ENCODE measurements at places on chromosomes 11 and 22.
A peak's percentile ranks its signal among the peaks of the same experiment; 100 is the strongest.

DNA sequence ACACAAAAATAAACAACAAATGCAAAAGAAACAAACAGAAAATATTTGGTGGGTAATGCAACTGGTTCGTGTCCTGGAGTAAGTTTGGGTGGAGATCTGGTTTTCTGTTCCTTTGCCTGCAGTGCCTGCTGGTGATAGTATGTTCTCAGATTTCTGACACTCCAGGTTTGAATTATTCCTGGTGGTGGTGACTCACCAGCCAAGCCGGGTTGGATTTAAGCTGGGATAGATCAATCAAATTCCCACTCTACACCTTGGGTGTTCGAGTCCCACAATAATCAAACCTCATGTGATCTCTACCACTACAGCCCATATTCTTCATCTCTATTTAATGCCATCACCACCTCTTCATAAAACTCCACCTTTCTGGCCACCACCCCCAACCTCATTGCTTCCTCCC is 421.8 kb downstream of the NTM start:
- DNase-seq, result no peak

GRCh38 chr11:85459304-85459703 is 167.8 kb downstream of the DLG2 start:
- DNase-seq, result no peak

DNA sequence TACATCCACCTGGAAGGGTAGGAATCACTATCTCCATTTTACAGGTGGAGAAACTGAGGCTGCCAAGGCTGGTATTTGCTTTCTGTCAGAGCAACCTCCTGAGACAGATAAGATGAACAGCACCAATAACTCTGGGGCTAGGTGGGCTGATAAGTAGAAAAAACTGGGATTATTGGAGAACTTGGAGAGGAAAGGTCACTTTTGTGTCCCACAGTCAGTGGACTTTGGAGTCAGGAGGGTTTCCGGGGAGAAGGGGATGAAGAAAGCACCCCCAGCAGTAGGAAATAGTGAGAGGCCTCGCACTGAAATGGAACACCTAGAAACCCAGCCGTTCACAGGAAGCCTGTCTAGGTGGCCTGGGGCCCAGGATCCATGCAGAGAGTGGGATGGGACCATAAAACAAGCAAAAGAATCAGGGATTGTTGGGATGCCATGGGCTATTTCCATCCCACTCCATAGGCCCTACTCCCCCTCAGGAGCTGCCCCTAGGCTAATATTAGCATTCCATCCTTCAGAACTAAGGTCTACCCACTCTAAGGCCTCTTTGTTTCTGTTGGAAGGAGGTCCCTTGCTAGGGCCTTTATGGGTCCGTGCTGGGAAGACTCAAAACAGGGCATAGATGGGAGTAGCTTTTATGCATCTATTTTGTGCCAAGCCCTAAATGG is 31.0 kb upstream of the FCHSD2 start:
- DNase-seq, result no peak

- DNase-seq, result peak; percentile 37
These were observed 849 bp downstream of the TCF20 start for GRCh38 chr22:42269432-42270175.

DNA sequence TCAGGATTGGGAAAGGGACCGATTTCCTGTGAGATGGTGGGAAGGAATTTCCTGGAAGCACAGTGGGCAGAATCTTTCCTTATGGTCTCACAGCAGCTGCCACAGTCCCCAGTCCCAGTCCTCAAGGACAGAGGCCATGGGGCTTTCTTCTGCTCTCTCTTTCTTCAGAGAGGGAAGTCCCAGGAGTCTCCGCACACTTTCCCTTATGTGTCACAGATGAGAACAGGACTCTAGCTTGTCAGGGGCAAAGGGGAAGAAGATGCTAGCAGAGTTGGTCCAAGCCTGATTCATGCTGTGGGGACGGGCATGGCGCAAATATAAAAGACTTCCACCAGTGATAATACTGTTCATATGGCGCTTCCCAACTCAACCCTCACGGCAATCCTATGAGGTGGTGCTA is 7.5 kb upstream of the PPFIA1 start:
- DNase-seq, result no peak

DNA sequence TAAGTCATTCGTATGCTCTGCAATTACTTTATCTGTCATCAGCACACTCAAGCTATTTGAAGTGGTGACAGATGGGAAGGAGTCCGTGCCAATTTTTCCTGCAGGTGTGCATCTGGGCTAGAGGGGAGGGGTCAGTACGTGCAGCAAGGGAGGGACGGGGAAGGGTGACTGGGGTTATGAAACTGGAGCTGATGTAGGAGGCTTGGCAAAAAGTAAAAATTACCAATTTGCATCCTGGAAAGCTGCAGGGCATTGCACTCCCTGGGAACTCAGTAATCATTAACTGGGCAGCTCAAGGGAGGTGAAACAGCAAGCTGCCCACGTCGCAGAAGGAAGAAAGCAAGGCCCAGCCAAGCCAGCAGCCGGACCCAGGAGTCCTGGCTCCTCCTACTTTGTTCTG is 87.1 kb upstream of the TMEM45B start:
- DNase-seq, result no peak

GRCh38 chr11:108926171-108926840 is 261.4 kb downstream of the DDX10 start:
- no peak for DNase-seq

- DNase-seq, result no peak
These were observed 342 bp downstream of the EFCAB6 start for GRCh38 chr22:43811777-43812148.

- peak; percentile 12 for DNase-seq
These were observed 26.4 kb downstream of the INCENP start for GRCh38 chr11:62149986-62150886.

DNA sequence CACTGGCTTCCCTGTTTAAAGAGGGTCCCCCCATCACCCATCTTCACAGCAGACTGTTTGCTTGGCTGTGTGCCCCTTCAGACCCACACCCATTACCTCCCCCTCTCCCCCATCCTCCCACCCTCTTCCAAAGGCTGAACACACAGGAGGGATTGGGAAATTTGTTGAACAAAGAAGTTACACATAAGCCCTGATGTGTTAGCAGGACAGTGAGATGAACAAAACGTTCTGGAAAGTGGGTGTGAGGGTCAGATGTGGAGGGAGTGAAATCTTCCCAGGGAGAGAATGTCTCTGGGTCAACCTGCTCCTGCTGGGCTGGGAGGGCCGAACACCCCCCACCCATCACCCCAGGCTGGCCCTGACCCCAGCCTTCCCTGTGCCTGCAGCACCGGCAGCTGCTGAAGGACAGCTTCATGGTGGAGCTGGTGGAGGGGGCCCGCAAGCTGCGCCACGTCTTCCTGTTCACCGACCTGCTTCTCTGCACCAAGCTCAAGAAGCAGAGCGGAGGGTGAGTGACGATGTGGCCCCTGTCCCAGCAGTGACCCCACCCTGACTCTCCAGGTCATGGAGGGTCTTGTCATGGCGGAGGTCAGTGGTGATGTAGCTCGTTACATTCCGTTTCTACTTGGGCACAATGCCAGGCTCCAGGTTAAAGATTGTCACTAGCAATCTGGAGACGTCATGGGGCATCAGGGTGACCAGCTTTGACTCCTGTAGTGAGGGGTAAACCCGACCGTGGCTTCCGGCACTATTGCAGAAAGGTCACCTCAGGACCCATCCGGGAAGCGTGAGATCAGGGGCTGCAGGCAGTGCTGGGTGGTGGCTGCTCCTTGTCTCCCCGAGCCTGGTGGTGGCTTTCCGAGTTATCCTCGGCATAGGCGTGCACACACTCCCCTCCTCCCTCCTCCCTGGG is 103.5 kb downstream of the BCR start:
- DNase-seq, result no peak

GRCh38 chr11:14673824-14674405 is 30.3 kb downstream of the PDE3B start:
- no peak for DNase-seq

GRCh38 chr11:68783216-68783821 is 32.0 kb upstream of the TESMIN start:
- no peak for DNase-seq

- DNase-seq, result no peak
These were observed 79.0 kb downstream of the APIP start for GRCh38 chr11:34836958-34837856.

GRCh38 chr11:27352781-27353180 is 10.2 kb downstream of the CCDC34 start:
- DNase-seq, result no peak

DNA sequence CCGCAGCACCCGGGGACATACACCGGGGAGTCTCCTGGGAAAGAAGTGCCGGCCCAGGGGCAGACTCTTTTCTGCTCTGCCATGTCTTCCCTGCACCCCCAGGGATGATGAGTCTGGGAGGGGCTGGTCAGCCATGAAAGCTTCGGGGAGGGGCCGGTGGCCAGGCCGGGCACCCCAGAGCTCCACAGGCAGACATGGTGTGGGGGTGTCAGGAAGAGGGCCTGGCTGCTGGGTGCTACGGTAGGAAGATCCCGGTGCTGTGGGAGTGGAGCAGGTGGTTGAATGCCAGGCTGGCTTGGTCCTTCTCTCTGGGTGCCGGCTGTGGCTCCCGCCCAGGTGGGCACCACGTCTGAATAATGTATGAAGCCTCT is 17.4 kb downstream of the LSP1 start:
- no peak for DNase-seq

DNA sequence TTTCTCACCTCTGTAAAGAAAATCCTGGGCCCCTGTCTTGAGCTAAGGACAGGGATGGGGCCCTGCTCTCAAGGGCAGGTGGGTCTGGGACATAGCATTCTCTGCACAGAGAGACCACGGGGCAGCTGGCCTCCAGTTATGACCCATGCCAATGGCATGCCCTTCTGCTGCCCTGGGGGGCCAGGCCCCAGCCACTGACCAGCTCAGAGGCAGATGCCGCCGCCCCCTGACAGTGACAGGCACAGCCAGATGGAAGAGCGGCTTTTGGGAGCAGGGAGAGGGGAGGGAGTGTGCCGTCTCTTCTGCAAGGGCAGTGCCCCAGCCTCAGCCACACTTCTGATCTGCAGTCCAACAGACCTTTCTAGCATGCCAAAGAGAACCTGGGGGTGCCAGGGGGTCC is 114.8 kb upstream of the NAV2 start:
- no peak for DNase-seq

DNA sequence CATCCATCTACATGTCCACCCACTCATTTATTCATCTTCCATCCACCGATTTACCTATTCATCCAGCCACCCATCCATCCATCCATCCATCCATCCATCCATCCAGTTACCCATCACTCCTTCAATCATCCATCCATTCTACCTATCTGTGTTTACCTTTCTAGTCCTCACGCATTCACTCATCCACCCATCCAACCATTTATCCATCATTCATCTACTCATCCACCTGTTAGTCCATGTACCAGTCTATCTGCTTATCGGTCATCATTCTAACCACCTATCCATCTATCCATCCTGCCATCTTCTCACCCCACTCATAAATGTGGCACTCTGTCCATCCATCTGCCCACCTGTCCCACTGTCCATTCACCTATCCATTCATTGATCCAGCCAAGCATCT is 21.9 kb upstream of the MYEOV start:
- no peak for DNase-seq

All from tibial artery (tissue), 4 donors.